ENCODE measurements at places on chromosomes 2 and 18. TPM values are rescaled to one million over a fixed set of nuclear protein-coding genes. Genes with fewer than 3 reads are reported as not detected.

TWIST2 gene
- total RNA-seq = 297 TPM

DHRS9 gene
- total RNA-seq = not detected

NAT8 gene
- not detected for total RNA-seq

CNTNAP5 gene
- total RNA-seq = not detected

ERMN gene
- total RNA-seq = not detected

ACOXL gene
- total RNA-seq = not detected

ALLC gene
- total RNA-seq = not detected

C2orf78 gene
- total RNA-seq = not detected

RAX gene
- total RNA-seq = not detected

PRSS56 gene
- not detected for total RNA-seq

ALPG gene
- not detected for total RNA-seq

GAL3ST2 gene
- not detected for total RNA-seq

HOXD13 gene
- total RNA-seq = not detected

ASB18 gene
- total RNA-seq = not detected

OR6B2 gene
- total RNA-seq = not detected

KCNG2 gene
- total RNA-seq = 0.73 TPM

SNTG2 gene
- not detected for total RNA-seq

IL1R1 gene
- total RNA-seq = 105 TPM

SIX3 gene
- total RNA-seq = not detected

KHK gene
- total RNA-seq = 0.50 TPM

DAPL1 gene
- not detected for total RNA-seq

IGFBP2 gene
- total RNA-seq = 6.9 TPM

CNPPD1 gene
- 35.6 TPM for total RNA-seq

SAG gene
- total RNA-seq = not detected
